ENCODE measurements at places on chromosomes 6 and 20. TPM values are rescaled to one million over a fixed set of nuclear protein-coding genes. Genes with fewer than 3 reads are reported as not detected.

MRAP2 gene
- total RNA-seq, result not detected

SLCO4A1 gene
- total RNA-seq, result 0.72 TPM

EYA2 gene
- total RNA-seq, result not detected

RSPO3 gene
- not detected for total RNA-seq

CNPY3 gene
- total RNA-seq, result 33.7 TPM

ENPP4 gene
- total RNA-seq, result 2.5 TPM

OOEP gene
- total RNA-seq, result not detected

PROKR2 gene
- total RNA-seq, result not detected

RAE1 gene
- 19.0 TPM for total RNA-seq

SAMD3 gene
- not detected for total RNA-seq

DNMT3B gene
- 1.0 TPM for total RNA-seq

TRIM31 gene
- not detected for total RNA-seq

C20orf96 gene
- total RNA-seq, result 1.8 TPM
